WTC11 (cell line): ENCODE measurements at places on chromosomes 1 and 21. TPM values are rescaled to one million over a fixed set of nuclear protein-coding genes. Genes with fewer than 3 reads are reported as not detected.

Gene MYBPH
- not detected in 3 replicates for total RNA-seq

Gene HMCN1
- total RNA-seq, result 5.6 to 10.6 TPM (median 10.5 TPM) in 3 replicates

Gene DENND2D
- 2.1 to 2.9 TPM (median 2.2 TPM) in 3 replicates for total RNA-seq

Gene ZBTB48
- 29.1 to 37.5 TPM (median 31.0 TPM) in 3 replicates for total RNA-seq

Gene FMOD
- total RNA-seq, result 0.05 to 0.79 TPM (median 0.14 TPM) in 3 replicates

Gene CRNN
- total RNA-seq, result not detected in 3 replicates

Gene TINAGL1
- total RNA-seq, result 7.2 to 8.4 TPM (median 8.4 TPM) in 3 replicates
